ENCODE measurements at places on chromosomes 7 and 10.

DNA sequence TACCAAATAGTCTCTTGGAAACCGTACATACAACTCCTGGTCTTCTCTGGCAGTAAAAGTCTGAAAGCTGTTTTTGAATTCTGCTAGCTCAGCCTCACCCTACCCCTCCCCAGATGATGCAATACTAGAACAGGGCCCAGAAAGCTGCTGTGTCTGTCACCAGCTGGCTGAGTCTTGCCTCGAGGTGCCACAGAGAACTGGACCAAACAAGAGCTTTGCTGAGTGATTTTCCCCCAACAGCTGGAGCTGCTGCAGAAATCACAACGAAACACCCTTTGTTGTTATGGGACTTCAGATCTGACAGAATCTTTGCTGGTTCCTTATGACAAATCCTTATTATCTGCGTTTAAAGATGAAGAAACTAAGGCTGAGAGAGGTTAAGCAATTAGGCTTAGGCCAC, 134.1 kb downstream of the SPAG6 start:
- no peak for DNase-seq

DNA sequence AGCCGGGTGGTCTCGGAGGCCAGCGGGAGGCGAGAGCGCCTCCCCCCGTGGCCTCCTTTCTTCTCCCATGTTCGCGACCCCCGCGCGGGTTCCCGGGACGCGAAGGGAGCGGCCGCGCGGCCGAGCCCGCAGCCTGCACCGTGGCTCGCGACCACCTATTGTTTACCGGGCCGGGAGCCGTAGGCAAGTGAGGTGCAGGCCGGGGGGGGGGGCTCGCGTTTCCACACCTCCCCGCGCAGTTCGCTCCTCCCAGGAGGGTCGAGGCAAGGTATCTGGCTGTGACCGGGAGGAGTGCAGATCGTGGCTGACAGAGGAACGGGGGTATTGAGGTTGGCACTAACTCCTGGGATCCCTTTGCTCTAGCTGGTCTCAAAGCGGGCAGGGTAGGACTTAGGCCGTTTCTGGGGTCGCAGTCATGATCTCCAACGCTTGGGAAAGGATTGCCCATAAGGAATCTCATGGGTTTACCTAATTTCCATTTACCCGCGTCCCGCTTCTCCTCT, 734 bp downstream of the PTPN12 start:
- DNase-seq, result peak; percentile 7

GRCh38 chr7:33998476-33998875, 93.1 kb downstream of the BMPER start:
- DNase-seq, result no peak

- no peak for DNase-seq
These were observed 553 bp upstream of the ADD3 start for GRCh38 chr10:110007161-110007700.

GRCh38 chr10:129717816-129718547, 246.1 kb downstream of the EBF3 start:
- no peak for DNase-seq

GRCh38 chr7:97015279-97015678, 9.4 kb downstream of the DLX5 start:
- DNase-seq, result no peak

- no peak for DNase-seq
These were observed 159.0 kb upstream of the UNC5B start for GRCh38 chr10:71053169-71053895.

DNA sequence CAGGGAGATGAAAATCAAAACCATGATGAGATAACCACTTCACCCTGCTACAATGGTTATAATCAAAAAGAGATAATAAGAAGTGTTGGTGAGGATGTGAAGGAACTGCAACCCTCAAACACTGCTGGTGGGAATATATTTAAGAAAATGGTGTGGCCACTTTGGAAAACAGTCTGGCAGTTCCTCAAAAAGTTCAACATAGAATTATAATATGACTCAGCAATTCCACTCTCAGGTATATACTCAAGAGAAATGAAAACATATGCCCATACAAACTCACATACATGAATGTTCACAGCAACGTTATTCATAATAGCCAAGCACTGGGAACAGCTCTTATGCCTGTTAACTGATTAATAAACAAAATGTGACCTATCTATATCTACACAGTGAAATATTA, 104.8 kb downstream of the SLC25A13 start:
- no peak for DNase-seq

GRCh38 chr7:31411416-31411815, 70.9 kb upstream of the NEUROD6 start:
- no peak for DNase-seq

DNA sequence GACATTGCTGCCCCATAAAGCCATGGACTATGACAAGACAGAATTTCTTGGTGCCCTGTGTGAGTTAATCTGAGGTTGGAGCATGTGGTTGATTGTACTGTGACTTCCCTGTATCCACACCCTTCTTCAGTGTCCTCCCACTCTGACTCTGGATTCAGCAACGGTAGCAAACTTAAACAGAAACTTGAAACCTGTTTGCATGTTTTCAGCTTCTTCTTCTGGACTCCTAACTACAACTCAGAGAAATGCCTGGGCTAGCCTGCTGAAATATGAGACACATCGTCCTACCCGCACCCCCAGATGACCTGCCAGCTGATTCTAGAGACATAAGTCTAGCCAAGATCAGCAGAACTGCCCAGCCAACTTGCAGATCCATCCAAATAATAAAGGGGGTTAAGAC, 78.4 kb downstream of the IPMK start:
- no peak for DNase-seq

DNA sequence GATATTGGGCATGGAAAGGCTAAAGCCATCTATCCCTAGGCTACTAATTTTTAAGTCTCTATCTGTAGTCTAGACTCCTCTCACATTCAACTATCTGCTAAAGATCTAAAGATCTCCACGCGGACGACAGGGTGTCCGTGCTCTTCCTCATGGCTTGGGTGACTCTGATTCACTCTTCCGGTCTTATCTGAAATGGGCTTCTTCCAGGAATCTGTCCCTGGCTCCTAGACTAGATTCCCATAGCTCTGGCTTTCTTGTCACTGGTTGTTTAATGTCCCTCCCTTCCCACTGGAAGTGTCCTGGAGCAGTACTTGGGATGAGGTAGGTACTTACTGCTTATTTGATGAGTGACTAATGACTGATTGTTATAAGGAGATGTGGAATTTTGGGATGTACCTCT, 62.0 kb upstream of the PODXL start:
- DNase-seq, result no peak

DNA sequence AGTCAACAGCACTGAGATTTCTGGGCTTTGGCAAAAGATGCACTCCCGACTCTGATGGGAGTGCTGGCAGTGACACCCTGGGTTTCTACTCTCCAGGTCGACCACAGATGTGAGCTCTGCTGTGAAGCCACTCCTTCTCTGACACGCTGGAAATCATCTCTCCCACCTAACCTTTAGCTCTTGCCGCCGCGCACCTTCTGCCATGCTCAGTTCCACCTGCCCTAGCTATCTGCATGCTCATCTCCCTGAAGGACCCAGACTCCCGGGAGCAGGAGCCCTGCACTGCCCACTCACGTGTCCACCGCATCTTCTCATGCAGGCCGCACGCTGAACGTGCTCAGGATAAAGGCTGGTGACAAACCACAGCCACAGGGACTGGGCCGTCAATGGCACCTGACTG, 174.8 kb downstream of the TNS3 start:
- DNase-seq, result no peak

GRCh38 chr10:75569506-75569905, 138.1 kb downstream of the LRMDA start:
- DNase-seq, result no peak

GRCh38 chr10:49139846-49140195, 6.0 kb upstream of the FAM170B start:
- no peak for DNase-seq

- DNase-seq, result peak; percentile 56
These were observed 695 bp downstream of the PRKAG2 start for GRCh38 chr7:151875942-151876898.

DNA sequence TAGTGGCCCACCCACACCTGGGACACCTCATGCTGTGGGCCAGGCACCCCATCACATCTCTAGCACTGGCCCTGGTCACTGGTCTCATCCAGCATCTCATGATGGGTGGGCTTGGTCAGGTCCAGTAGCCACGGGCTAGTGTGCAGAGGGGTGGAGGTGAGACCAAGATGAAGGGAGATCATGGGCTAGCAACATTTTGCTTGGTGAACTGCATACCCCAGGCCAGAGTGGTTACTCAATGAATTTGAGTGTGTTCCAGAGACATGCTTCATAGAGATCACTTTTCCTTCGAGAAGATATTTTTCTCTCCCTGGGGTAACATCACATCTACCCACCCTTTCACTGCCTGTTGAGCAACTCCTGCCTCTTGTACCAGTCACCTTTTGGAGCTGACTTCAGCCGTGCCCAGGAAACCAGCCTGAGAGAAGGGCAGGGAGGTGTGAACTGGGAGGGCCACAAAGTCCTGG, 44.2 kb downstream of the MINDY4 start:
- DNase-seq, result no peak

DNA sequence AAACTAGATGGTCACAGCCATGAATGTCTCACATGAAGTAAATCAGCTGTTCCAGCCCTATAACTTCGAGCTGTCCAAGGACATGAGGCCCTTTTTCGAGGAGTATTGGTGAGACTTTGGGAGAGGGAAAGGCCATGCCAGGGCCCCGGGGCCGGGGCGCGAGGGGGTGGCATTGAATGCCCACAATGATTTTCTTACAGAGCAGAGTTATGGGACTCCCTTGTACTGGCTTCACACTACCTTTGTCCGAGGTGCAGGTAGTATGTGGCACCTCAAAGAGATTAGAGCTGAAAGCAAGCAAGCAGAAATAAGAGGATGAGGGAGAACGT, 407 bp downstream of the ELOVL3 start:
- DNase-seq, result no peak

DNA sequence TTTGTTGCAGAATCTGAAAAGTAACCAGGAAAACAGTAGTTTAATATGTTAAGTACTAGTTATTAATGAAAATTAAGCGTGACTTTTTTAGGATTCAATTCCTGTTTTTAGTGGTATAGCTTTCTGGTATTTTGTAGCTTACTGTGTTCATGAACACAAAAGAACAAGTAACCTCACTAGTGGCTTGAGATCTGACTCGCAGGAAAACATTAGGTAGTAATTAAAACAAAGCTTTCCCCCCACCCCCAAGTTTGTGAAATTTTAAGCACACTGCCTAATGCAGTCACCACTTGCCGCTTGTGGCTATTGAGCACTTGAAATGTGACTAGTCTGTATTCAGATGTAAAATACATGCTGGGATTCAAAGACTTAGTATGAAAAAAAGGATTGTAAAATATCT, 102.5 kb upstream of the RPA3 start:
- DNase-seq, result no peak

DNA sequence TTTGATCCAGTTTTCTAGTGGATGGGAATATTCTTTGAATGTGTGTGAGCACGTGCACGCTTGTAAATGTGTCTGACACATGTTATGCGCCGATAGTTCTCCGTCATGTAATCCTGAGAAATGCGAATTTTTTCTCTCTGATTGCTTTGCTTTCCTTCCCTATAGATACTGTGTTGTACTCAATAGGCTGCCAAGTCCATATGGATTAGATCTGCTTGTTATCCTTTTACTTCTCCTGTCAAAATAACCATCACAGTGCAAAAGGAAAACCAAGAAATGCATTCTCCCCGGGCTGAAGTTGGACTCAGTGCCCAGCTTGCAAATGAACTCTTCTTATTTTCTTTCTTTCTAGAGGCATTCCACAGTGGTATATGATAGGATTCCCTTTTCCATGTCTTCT, 131.9 kb downstream of the KIAA1217 start:
- DNase-seq, result no peak

DNA sequence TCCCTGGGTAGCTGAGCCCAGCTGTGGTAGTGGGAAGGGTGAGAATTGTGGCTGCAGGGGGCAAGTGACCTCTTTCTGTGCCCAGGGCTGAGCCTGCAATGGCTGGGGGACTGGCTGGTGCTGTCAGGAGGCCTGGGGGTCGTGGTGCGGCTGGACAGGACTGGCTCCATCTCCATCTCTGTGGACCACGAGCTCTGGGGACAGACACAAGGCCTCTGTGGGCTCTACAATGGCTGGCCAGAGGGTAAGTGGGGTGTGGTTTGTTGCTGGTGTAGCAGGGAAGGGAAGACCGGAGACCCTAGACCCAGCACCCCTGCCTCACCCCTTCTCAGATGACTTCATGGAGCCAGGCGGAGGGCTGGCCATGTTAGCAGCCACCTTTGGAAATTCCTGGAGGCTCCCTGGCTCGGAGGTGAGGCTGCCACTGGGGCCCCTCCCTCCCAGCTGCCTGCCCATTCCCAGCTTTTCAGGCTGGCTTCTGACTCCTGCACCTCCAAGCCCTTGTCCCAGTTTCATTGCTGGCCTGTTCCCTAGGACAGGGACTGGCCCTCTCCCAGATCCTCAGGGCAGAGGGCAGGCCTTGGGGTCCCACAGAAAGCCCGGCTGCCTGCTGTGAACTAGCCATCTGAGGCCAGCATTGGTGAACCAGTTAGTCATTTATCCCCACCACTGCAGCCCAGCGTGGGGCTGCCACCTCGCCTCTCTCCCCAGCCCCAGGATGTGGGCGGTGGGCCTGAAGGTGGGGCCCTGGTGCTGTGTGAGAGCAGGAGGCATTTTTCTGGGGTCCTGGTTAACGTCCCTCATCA, 5.5 kb upstream of the ZNF467 start:
- no peak for DNase-seq

DNA sequence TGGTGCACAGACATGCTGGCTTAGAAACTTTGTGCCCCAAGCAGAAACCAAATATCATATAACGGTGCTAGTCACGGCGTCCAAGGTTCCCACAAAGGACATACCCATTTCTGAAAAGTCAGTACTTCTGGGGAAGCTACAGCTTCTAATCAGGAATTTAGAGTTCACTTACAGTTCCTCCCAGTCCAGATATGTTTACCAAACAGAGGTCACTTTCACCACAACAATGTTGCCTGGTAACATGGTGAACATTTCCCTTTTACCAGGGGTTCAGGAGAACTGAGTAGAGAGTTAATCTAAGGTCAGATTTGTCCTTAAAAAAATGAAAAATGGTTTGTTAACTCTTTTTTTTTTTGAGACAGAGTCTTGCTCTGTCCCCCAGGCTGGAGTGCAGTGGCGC, 265.9 kb upstream of the MKLN1 start:
- no peak for DNase-seq

- DNase-seq, result no peak
These were observed 516.5 kb upstream of the KLF6 start for GRCh38 chr10:4301291-4302045.

DNA sequence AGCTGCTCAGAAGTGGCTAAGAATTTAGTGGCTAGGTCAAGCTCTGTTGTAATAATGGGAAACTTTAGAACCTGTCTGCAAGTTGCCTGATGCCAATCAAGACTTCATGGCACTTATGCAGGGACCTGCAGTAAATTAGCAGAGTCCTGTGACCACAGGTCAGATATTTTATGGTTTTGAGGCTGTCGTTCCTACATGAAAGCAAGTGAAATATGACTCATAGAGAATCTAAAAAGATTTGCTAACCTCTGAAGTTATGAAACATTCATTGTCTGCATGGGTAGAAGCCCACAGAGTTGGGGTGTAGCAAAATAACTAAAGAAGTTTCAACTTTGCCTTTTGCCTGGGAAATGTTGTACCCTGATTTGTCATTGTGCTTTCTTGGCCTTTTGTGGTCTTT, 32.3 kb downstream of the SLC39A12 start:
- DNase-seq, result no peak

GRCh38 chr7:154914308-154914995, 88.5 kb downstream of the PAXIP1 start:
- no peak for DNase-seq

All from activated CD4-positive, alpha-beta T cell treated with anti-CD3 and anti-CD28 coated beads, Interleukin-2, amount 50 U/mL, for 16 hours (primary cell).